Stimulated activated CD4-positive, alpha-beta T cell treated with anti-CD3 and anti-CD28 coated beads, Interleukin-1b, Interleukin-23, amount 100 ng/mL, for 48 hours (primary cell): ENCODE measurements at places on chromosomes 5 and 9.

- DNase-seq, result no peak
Observed at GRCh38 chr5:91397791-91398190, 14.7 kb upstream of the ARRDC3 start.

GRCh38 chr5:314676-315487, 6.6 kb upstream of the AHRR start:
- no peak for DNase-seq

DNA sequence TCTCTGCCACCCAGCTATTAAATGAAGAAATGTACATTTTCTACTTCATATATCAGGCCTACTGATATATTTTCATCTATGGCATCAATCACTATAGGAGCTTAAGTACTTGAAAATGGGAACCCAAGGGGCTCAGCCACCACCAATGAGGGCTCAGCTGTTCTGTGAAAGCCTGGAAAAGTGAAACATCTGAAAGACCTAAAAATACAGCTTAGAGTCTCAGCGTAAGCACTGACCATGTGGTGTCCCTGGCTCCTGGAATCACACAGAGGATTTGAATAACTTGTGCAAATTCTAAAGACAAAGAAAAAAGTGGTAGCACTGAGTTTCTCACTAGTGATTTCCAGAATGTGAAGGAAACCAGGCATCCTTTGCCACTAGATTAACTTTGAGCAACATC, 64.5 kb downstream of the PTPRD start:
- DNase-seq, result no peak

- no peak for DNase-seq
Observed at GRCh38 chr9:133932633-133933032, 59.5 kb downstream of the VAV2 start.

DNA sequence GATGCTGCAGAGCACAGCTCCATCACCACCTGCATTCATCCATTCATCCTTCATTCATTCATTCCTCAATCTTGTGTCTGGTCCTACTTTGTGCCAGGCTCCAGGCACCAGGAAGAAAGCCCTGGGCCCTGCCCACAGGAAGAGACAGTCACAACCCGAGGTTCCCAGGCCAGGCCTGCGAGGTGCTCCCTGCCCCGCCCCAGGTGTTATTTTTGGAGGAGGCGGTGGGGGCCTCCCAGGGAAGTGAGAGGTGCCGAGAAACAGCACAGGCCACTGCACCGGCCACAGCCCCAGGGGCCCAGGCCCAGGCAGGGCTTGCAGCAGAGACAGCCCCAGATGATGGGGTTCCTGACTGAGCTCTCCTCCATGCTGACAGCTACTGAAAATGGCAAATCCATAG, 33.4 kb downstream of the VAV2 start:
- DNase-seq, result no peak

- DNase-seq, result no peak
Observed at GRCh38 chr5:115583474-115583873, 18.8 kb downstream of the TICAM2 start.

- no peak for DNase-seq
Observed at GRCh38 chr9:94157050-94157801, 73.0 kb downstream of the PTPDC1 start.

DNA sequence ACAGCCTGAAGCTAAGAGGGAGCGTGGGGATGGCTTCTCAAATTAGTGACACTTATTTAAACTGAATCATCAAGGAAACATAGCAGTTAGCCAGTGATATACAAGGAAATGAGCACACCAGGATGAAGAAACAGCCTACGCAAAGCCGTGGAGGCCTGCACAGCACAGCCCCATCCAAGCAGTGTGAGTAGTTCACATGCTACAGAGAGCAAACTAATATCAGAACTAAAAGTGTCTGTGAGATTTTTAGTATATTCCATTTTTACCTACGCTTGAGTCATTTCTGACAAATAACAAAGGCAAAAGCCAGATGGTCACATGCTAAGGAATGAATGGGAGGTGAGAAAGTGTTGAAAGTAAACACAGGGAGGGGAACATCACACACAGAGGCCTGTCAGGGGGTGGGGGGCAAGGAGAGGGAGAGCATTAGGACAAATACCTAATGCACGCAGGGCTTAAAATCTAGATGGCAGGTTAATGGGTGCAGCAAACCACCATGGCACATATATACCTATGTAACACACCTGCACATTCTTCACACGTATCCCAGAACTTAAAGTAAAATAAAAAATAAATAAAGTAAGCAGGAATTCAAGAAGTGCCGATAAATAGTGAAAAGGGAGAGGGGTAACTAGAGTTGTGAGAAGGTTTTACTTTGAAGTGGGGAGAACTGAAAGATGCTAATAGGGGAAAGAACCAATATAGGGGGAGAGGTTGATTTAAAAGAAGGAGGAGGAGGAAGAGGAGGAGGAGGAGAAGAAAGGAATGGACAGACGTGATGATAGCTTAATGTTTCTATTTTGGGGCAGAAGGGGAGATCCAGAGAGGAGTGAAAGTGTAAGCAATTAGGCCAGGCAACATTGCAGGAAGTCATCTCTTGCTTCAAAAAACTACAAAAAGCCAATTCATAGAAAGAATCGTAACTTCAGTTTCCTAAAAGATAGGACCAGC, 100.9 kb upstream of the PTGER4 start:
- DNase-seq, result peak; percentile 84

- no peak for DNase-seq
Observed at GRCh38 chr9:18798106-18798505, 234.9 kb downstream of the SAXO1 start.

- no peak for DNase-seq
Observed at GRCh38 chr5:110807169-110807568, 68.4 kb downstream of the SLC25A46 start.

- no peak for DNase-seq
Observed at GRCh38 chr9:87567571-87567970, 69.9 kb downstream of the DAPK1 start.

DNA sequence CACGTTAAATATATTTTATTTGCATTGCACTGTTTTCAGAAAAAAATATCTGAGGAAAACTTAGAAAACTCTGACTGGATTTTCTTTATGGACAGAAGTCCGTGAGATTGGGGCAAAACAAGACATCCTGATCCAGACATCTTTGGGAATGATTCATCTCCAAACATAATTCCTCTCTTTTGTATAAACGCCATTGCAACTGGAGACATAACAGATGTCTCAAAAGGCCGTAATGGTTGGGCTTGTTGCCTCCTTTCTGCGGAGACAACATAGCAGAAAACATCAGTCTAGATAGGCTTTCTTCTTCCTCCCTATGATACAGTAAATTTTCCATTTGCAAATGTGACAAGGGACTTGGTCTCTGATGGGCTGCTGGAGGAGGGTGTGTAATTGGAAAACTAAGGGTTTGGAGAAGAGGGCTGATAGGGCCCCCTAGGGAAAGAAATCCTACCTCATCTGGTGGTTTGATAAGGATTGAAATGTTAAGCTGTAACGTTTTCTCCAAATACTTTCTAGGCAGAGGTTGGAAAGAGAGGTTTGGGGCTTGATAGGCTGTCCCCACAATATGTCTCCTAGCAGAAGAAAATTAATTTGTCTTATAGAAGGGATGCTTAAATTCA, 631.5 kb upstream of the ST8SIA4 start:
- no peak for DNase-seq

DNA sequence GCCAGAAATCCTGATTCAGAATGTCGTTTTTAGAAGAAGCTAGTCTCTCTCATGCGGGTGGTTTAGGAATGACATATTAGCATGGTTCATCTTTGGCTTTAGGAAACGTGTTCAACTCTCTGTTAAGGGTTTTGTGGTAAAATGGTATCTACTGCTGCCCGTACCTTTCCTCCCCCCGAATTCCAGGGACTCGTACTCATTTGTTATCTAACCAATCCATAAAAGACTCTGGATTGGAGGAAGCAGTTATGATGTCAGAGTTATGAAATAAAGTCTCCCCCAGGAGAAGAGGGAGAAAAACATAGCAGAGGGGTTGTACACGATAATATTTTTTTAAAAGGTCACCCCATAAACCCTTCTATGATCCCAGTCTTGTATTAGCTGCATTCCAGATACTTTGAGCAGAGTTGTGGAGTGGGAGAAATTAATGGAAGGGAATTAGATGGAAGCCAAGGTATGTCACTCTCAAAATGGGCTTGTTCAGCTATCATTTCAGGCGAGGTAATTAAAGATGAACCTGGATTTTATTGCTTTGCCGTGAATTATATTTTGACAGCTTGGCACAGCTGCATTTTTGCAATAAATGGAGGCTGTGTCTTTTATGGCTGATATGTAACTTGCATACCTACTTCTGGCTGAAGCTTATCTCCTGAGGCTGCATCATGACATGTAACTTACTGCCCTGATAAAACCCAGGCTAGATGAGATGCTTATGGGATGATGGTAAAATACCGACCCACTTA, 31.3 kb downstream of the RAI14 start:
- DNase-seq, result no peak

DNA sequence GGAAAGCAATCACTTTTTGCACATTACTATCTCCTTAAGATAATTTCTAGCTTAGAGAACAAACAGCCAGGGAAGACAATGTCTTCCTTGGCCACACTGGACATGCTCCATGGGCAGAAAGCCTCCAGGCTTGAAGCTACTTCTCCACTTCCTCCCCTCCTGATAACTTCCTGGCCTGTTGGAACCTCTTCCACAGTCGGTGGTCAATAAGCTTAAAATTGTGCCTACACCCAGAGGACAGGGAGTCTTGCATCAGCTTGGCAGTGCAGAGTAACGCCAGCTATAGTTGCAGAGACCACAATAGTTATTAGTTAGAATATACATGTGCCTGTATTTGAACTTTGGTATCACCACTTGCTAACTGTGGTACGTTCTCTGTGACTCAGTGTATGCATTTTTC, 58.1 kb upstream of the ABCA1 start:
- DNase-seq, result no peak

GRCh38 chr9:78238046-78239038, 2.5 kb downstream of the CEP78 start:
- DNase-seq, result no peak

DNA sequence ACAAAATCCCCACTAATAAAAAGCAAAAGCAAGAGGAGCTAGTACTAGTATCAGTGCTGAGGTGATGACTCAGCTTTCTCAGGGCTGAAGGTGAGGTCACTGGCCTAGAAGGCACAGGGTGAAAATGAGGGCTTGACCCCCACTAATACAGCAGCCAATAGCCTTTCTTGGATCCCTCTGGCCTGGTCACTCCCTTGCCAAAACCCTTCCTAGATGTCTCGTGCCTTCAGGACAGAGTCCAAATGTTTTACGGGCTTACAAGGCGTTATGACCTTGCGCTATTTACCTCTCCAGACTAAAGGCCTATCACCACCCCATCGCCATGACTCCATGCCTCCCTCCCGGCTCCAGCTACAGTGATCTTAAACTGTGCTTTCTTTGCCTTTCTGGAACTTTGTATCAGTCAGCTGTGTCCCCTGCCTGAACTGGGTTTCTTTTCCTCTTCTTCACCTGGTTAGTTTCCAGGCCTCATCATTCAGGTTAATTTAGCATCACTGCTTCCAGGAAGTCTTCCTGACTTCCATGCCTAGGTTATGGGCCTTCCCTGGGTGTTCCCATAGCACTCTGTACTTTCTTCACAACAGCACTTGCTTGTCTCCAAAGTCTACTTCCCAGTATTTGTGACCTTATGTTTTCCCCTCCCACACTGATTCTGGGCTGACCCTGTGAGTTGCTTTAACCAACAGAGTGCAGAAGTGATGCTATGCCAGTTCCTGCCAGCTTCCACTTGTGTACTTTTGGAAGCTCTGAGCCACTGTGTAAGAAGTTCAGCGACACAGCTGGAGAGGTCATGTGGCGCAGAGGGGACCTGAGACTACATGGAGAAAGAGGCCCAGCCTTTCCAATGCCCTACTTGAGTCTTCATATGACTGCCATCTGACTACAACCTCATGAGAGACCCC, 4.2 kb upstream of the DELE1 start:
- DNase-seq, result no peak

DNA sequence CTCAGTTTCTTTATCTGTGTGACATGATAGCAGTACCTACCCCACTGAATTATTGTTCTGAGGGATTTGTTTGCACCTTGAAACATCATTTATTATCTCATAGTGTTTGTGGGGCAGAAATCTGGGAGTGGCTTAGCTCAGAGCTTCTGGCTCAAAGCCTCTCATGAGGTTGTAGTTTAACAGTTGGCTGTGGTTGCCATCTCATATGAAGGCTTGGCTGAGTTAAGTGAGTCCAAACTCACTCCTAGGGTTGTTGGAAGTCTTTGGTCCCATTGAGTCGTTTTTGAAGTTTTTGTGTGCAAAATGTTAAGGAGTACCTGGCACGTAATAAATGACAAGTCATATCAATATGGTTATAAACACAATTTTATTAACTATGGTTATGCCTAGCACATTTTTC, 3.6 kb upstream of the JAKMIP2 start:
- DNase-seq, result no peak

DNA sequence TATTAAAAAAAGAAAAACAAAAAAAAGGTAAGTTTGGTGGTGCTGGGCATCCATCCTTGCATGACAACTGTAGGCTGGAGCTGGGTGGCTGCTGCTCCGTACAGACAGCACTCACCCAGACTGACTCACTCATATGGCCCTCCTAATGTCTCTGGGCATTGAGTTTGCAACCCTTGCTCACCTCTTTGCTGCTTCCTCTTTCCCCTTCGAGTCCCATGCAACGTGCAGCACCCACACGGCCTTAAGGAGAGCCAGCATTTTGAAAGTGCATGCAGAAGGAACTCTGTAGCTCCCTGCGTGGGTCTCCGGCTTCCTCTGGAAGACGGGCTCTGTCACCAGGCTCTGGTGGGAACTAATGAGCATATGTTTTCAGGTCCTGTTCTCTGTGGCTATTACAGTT, 60.5 kb upstream of the ENTREP1 start:
- DNase-seq, result no peak

DNA sequence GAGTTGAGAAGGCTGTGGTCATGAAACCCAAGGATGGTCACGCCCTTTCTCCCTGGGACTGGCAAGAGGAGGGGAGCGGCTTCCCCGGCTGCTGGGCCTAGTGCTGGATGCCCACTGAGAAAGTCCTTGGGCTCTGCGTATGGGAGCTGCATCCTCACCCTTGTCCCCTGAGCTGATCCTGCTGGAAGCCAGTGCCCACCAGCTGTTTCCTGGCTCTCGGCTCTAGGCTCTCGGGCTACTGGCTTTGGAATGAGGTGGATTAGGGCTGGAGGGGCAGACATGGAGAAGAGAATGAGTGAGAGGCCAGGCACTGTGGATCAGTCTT, 149.3 kb upstream of the PPP1R26 start:
- DNase-seq, result no peak

DNA sequence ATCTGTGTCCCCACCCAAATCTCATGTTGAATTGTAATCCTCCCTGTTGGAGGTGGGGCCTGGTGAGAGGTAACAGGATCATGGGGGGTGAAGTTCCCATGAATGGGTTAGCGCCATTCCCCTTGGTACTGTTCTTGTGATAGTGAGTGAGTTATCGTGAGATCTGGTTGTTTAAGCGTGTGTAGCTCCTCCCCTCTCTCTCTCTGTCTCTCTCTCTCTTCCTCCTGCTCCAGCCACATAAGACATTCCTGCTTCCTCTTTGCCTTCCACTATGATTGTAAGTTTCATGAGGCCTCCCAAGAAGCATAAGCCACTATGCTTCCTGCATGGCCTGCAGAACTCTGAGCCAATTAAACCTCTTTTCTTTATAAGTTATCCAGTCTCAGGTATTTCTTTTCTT, 28.8 kb downstream of the C5orf15 start:
- DNase-seq, result no peak
